Stomach (tissue), 19 donors: ENCODE measurements at places on chromosomes 16 and 17. TPM values are rescaled to one million over a fixed set of nuclear protein-coding genes. Genes with fewer than 3 reads are reported as not detected.
A peak's percentile ranks its signal among the peaks of the same experiment; 100 is the strongest.

DNA sequence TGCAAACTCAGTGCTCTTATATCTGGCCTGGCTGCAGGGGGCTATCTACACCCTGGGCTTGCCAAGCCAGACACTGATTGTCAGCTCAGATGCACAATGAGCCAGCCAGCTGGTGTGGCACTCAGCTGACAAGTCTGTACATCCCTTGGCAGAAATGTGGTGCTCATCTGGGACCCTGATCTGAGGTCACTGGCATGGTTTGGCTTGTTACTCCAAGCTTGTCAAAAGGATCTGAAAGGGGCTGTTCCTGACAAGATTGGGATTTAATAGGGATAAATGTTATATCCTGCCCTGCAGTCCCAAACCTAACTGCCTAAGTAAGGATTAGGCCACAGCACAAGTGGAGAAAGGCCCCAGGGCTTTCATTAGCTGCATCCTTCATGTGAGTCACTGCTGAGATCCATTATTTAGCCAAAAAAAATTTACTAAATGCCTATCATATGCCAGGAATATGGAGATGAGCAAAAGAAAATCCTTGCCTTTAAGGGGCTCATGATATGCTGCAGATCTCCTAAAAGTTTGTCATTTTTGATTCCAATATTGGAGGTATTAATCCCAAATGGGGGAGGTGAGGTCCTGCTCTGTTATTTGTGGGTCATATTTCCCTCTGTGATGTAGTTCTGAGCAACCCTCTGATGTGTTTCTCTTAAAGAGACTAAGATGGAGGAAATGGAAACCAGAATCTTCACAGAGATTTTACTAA, 6.3 kb downstream of the SLC6A2 start:
- DNase-seq, result no peak

The ACSM2B gene
- total RNA-seq, result not detected

The ZG16 gene
- 1.1 TPM for total RNA-seq

The MAPT gene
- not detected for total RNA-seq

The CDH13 gene
- total RNA-seq, result 21.4 TPM

The NOXO1 gene
- total RNA-seq, result not detected

GRCh38 chr16:3509470-3509928, 8.7 kb downstream of the CLUAP1 start:
- peak; percentile 37 for DNase-seq

The SBK1 gene
- total RNA-seq, result 2.0 TPM
